ENCODE measurements at places on chromosomes 16 and 17.

DNA sequence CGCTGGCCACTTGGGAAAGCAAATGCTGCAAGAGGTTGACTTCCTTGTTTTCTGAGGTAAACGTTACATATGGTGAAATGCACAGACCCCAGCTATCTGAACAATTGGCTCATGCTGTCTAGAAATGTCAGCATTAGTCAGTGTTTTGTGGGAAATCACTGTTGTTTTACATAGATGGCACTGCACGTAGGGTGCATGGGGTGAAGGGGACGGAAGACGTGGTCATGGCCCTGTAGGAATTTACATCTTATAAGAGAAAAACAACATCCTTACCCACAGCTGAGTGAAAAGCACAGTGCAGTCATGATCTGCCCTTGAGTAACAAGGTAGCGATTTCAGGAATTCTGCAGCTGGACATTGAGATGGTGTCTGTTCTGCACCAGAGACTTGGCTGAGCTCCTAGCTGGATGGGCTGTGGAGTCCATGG lies 15.2 kb downstream of the RPTOR start:
- DNase-seq: no peak

- no peak for DNase-seq
Measured at GRCh38 chr17:80122926-80123505, 21.6 kb downstream of the GAA start.

GRCh38 chr17:70107904-70108565 lies 33.0 kb downstream of the KCNJ16 start:
- DNase-seq: no peak

DNA sequence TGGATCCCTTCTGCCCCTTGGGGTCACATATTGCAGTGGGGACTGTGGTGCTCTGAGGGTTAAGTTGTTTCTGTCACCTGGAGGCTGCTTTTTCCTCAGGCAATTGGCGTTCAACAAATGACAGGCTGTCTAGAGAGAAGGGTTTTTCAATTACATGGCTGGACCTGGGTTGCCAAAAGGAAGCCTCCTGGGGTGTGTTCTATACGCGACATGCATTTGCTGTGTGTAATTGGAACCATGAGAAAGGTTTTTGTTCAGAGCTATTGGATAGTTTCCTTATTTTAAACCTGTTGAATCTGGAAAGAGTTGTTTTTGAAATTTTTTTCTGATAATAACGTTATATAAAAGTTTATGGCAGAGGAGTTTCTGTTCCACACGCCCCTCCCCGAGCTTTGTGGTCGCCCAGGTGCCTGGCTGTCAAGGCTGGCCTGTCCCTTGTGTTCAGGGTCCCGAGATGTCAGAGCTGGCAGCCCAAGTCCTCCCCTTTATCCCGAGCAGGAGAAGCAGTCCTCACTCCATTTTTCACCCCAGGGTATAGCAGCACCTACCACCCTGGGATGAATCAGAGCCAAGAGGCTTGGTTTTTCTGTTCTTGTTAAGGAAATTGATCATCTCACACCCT lies 26.1 kb upstream of the ZNF750 start:
- DNase-seq: no peak

DNA sequence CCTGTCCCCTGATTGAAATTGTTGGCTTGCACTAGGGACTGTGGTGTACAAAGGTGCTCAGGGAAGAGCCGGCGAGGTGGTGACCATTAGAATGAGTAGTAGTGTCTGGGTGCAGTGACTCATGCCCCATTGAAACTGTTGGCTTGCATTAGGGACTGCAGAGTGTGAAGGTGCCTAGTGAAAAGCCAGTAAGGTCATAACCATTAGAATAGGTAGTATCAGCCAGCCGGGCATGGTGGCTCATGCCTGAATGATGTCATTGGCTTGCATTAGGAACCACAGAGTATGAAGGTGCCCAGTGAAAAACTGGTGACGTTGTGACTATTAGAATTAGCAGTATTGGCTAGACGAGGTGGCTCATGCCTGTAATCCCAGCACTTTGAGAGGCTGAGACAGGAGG lies 78.9 kb downstream of the ABCC6 start:
- no peak for DNase-seq

- DNase-seq: no peak
Measured at GRCh38 chr17:58416937-58417299, 416 bp downstream of the RNF43 start.

GRCh38 chr17:76675648-76676047 lies 32.1 kb upstream of the ST6GALNAC1 start:
- DNase-seq: no peak
